Activated T-cell treated with anti-CD3 and anti-CD28 coated beads, Interleukin-2, amount 50 U/mL, for 1 hour (primary cell): ENCODE measurements at places on chromosomes 16 and 17.

- no peak for DNase-seq
Observed at GRCh38 chr17:47675380-47676198, 18.4 kb upstream of the TBKBP1 start.

DNA sequence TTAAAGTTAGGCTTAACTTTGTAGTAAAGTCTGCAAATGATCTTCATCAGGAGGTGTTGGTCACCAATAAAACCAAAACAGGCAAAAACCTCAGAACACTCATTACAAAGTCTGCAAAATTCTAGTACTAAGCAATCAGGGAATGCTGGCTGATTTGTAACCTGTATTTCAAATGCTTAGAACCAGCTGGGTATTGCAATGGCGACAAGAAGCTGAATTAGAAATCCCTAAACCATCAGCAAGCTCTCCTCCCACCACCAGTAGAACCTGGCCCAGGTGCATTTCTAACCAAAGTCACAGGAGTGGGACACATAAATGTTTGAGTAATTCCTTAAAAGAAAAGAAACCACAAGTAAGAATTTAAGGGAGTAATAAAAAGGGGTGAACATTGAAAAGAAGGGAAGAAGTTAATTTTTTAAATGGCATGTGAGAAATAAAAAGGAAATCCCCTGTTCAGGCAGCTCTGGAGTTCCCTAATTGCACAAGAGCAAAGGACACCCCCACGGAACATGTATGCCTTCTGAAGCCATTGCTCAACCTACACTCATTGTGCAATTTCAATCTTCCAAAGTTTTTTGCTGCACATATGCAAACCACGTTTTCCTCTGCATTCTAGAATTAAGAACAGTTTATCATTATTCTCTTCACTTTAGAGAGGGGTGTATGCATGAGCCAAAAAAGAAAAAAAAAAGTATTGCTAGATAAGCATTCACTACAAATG lies 102.9 kb downstream of the HIC1 start:
- DNase-seq, result no peak

DNA sequence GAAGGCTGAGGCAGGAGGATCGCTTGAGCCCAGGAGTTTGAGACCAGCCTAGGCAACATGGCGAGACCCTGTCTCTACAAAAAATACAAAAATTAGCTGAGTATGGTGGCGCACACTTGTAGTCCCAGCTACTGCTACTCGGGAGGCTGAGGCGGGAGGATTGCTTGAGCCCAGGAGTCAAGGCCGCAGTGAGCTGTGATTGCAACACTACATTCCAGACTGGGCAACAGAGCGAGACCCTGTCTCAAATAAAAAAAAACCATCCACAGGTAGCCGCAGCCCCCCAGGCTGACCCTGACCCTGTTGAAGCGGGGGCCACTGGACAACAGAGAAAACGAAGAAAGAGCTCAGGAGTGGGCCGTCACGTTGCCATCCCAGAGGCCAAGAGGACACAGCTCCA lies 4.0 kb downstream of the SLC43A2 start:
- no peak for DNase-seq

DNA sequence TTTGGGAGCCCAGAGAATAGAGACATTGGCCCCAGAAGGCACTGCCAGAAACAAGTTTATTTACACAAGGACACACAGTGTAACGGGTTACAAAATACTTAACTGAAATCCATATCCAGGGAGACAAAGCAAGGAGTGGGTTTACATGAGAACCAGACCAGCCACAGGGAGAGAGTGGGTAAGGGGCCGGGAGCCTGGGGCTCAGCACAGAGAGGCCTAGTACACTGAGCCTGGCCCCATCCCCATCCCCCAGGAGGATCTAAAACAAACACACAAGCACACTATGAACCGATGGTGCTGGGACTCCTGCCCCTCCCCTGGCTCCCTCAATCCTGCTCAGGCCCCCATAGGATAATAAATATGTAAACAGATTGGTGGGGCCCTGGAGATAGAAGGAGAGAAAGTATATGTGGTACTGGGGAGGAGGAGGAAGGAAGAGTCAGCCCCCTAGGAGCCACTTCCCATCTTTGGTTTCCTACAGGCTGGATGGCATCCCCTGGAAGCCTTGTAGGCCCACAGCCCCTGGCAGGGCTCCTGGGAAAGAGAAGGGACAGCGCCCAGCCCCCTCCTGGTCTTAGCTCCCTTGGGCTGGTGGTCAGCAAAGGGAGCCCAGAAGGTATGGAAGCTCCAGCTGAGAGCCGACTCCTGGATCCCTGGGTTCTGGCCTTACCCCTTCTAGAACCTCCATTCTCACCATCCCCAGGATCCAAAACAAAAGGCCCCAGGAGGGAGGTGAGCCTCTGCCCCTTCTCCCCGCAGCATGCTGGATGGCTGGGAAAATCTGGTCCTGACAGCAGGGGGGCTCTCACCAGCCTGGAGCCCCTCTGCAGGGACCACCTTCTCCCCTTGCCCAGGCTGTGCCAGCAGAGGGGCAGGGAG lies 6.4 kb downstream of the G6PC3 start:
- no peak for DNase-seq

- DNase-seq, result no peak
Observed at GRCh38 chr16:20933589-20933988, 33.0 kb downstream of the LYRM1 start.

DNA sequence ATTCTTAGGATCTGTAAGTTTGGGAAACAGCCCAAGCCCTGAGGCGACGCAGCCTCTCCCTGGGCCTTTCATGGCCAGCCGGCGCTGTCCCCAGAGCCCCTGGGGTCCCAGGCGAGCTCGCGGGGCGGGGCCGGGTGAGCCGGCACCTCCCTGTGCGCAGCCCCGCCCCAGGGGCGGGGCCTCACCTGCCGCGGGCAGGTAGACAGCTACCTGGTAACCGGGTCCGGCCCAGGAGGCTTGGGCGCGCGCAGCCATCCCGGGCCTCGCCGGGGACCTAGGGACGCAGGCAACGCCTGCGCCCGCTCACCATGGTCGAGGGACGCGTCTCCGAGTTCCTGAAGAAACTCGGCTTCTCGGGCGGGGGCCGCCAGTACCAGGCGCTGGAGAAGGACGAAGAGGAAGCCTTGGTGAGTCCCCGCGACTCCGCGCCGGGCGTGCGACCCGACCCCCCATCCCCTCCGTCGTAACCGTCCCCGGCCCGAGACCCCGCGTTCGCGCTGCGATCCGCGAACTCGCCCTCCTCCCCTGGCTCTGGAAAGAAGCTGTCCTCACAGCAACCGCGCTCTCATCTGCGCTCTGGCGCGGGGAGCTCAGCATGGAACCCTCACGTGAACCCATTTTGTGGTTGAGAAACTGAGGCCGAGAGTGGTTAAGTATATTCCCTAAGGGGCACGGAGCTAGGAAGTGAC lies at the start of gene ATP2C2:
TSS of gene ATP2C2 (plus strand) at position 231 of the 689 bp plus-strand sequence. CDS start at position 309, 78 bp downstream.
- no peak for DNase-seq

- DNase-seq, result no peak
Observed at GRCh38 chr17:39095309-39095686, 56.1 kb downstream of the PLXDC1 start.

DNA sequence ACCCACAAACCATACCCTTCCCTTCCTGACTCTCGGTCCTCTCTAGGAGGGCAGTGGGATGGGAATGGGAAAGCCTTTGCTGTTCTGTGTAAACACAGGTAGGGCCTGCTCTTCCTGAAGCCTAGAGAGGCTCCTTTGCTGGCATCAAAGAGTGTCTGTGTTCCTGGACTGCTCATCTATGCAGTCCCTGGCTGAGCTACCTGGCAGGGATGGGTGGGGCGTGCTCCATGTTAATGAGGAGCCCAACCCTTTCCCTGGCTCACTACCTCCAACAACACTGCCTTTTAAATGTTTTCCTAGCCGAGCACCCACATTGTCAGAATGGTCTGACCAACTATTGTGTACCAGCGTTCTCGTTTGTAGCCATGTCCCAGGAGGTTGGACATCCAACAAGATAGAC lies 26.6 kb upstream of the NAGLU start:
- no peak for DNase-seq

- DNase-seq, result no peak
Observed at GRCh38 chr16:21167360-21167759, 8.9 kb downstream of the LDAF1 start.

GRCh38 chr16:88295671-88296436 lies 86.9 kb upstream of the ZNF469 start:
- no peak for DNase-seq

DNA sequence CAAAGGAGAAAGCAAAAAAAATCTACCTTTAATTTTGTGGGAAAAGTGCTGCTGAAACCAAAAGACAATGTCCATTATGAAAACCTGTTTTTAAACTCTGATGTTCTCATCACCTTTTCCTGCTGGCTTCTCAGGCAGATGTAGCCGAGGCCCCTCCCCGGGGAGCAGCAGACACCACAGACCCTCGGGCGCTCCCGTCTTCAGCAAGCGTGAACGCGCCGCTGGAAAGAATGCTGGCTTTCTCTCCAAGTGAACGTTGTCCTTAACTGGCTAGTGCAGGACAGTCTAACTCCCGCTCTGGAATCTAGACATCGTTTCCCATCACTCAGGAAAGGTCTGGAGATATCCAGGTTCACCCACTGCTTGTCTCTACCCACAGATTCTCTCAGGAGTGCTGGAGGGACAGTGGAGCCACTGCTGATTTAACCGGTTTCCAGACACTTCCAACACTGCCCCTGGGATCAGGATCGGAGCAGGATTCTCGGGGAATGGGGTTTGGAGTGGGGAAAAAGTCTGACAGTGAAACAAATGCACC lies 211.2 kb downstream of the RBFOX3 start:
- DNase-seq, result no peak

DNA sequence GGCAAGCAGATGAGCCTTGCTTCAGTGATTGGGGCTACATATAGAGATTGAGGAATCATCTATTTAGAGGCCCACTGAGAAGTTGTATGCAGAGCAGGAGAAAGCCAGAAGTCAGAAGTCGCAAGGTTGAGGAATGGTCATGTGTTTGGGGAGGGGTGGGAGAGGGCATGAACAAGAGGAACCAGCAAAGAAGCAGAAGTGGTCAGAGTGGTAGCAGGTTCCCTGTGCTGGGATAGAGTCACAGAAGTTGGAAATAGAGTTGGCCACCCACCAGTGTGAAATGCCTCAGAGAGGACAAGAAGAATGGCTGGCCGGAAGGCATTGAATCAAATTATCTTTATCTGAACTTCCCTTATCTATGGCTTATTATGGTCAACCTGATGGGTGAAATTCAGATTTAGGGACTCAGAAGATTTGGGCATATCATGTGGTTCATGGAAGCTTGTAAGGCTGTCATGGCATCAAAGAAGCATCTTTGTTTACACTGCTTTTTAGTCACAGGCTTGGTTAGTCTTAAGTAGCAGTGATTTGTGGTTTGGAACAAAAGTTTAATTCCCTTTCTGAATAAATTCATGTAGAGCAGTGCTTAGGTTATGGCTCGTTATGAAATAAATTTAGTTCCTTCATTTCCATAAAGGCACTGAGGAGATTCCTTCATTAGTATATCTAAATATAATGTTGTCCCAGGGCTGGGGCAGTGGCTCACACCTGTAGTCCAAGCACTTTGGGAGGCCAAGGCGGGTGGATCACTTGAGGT lies 19.7 kb downstream of the MAP3K3 start:
- no peak for DNase-seq

GRCh38 chr16:56389554-56389953 lies 35.8 kb downstream of the AMFR start:
- DNase-seq, result no peak

DNA sequence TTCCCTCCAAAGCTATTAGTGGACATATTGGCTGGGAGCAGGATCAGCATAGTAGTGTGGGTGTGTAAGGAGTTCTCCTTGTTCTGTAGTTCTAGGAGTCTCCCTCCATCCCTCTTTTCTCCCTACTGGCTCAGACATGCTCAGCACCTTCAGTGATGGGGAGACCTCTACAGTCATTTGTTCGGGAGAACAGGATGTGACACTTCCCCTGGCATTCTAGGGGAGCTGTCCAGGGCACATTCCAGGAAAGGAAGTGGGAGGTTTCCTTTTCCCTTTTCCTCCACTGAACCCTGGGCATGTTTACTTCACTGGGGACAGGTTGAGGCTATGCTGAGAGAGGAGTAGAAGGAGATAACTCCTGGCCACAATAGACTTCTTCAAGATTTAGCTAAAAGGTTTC lies 86.5 kb downstream of the MYH13 start:
- DNase-seq, result no peak

GRCh38 chr16:48999044-48999443 lies 282.6 kb downstream of the CBLN1 start:
- DNase-seq, result no peak

- no peak for DNase-seq
Observed at GRCh38 chr16:17062676-17063075, 408.1 kb downstream of the XYLT1 start.

- no peak for DNase-seq
Observed at GRCh38 chr17:50953831-50954601, 87.9 kb upstream of the TOB1 start.

GRCh38 chr16:24975428-24975889 lies 39.7 kb downstream of the ARHGAP17 start:
- DNase-seq, result no peak
